Endodermal cell (in vitro differentiated cells): ENCODE measurements at places on chromosomes 5 and 9.

DNA sequence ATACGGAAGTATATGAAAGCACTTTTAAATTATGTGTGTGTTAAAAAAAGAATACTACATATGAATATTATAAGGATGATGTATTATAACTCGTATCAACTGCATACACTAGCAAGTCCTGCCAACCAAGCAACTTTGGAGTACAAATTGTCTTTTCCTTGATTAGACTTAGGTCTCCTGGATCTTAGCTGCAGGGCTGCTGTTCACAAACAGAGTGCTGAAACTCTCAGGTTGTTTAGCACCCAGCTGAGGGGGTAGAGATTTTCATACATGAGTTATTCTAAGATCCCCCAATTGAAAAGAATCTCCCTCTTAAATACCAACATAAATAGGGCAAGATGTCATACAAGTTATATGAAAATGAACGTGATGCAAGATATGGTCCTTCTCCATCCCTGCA, 149.8 kb upstream of the TNC start:
- DNase-seq: no peak

DNA sequence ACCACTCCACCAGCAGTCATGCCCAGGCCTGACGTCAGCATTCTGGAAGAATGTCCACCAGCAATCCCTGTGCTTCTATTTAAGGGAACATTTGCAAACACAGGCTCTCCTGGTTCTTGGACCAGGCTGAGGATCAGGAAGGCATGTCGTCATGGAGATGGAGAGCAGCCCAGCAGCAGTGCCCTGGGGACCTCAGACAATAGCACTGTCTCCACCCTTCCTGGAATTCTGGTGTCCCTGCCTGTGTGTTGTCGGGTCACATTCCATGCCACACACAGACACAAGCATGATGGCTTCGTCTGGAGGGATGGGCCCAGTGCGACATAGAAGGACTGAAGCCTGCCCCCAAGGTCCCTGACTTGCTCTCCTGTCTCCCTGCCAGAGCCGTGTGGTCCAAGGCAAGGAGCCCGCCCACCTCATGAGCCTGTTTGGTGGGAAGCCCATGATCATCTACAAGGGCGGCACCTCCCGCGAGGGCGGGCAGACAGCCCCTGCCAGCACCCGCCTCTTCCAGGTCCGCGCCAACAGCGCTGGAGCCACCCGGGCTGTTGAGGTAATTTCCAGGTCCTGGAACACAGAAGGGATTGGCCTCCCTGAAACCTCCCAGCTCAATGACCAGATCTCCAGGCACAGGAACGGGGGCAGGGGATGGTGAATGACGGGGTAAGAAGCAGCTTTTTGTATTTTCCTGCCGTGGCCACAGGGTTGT, 43.8 kb downstream of the STOM start:
- DNase-seq: no peak

DNA sequence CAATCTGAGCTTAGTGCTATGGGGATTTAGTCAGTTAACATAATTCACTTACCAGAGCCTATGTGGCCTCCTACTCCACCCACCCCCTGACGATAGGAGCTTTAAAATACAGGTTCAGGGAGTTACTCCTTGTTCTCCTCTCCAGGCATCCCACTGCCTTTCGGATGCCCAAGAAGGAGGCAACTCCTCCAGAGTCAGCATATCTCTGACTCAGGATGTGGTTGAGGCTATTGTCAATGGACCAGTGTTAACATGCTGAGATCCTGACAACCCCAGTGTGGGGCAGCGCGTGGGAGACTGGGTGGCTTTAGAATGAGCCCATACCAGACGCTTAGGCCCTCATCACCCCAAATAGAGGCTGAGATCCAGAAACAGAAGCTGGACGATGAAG, 27.4 kb downstream of the BICD2 start:
- peak; percentile 43 for DNase-seq

- no peak for DNase-seq
These were observed 112.1 kb downstream of the ADRB2 start for GRCh38 chr5:148938522-148938882.

GRCh38 chr9:89732939-89733324, 128.1 kb downstream of the GADD45G start:
- DNase-seq: no peak

DNA sequence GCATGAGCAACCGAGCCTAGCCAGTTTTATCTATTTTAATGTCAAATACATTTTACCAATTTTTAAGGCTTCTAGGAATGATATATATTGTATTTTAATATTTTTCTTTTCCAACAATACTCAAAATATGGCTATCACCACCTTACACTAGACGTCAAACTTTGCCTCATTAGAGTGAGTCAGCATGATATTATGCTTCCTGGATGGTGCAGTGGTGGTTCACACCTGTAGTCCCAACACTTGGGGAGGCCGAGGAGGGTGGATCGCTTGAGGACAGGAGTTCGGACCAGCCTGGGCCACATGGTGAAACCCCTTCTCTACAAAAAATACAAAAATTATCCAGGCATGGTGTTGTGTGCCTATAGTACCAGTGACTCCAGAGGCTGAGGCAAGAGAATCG, 7.3 kb upstream of the CDC14B start:
- DNase-seq: no peak
